ENCODE measurements at places on chromosomes 1 and 21.

DNA sequence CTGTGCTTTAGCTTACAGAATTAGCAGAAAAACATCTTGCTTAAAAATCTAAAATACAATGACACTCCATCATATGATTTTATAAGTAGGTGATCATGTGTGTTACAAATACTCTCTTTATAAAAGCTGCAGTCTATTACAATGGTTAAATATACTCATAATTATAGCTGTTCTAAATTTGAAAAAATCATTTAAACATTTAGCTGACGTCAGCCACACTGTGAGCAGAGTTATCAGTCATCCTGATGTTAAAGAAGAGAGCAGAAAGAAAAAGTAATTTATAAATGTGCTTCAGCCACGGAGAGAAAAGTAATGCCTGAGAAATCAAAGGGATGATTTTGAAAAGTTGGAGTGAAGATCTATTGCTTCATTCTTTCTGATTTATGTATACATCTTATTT lies 1325.9 kb upstream of the B3GALT2 start:
- DNase-seq = no peak

GRCh38 chr1:84117868-84118267 lies 26.2 kb upstream of the PRKACB start:
- DNase-seq = peak; percentile 83

GRCh38 chr1:88117597-88117996 lies 566.5 kb upstream of the PKN2 start:
- DNase-seq = no peak

GRCh38 chr1:53681977-53682685 lies 56.8 kb downstream of the GLIS1 start:
- DNase-seq = peak; percentile 39

- DNase-seq = peak; percentile 19
Observed at GRCh38 chr1:89809556-89809955, 11.3 kb upstream of the LRRC8D start.

DNA sequence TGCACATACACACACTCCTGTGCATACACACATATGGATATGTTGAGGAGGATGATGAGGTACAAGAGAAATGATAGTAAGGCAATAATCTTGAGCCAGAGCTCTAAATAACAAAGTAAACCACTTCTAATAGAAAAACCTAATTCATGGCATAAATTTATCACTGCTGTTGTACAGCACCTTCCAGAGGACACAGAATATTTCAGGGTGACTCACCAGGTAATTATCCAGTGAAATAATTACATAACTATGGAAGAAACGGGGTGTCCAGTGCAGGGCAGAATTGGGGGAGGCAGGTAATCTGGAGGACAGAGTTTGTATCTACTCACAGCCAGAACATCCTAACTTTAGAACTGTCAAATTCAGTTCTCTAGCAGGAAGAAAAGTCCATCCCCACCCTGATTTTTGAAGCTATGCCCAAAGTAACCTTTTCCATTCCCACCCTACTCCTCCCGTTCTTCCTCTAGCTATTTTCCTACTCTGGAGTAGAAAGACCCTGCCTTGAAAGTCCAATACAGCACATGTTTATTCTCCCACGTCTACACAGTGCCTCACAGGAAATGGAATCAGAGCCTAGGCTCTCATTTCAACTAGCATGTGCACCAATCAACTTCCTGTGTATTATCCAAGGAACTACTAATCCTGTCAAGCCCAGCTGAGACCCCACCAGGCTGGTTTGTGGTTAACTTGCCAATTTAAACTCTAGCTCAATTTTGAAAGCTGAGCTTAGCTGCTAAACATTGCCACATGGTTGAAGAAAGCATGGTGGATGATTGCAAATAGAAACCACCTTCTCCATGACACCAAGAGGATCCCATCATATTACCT lies 96.6 kb downstream of the PTPN14 start:
- DNase-seq = peak; percentile 91

GRCh38 chr1:157704878-157705277 lies 4.3 kb upstream of the FCRL3 start:
- DNase-seq = no peak

GRCh38 chr1:181398544-181398943 lies 84.8 kb upstream of the CACNA1E start:
- no peak for DNase-seq

DNA sequence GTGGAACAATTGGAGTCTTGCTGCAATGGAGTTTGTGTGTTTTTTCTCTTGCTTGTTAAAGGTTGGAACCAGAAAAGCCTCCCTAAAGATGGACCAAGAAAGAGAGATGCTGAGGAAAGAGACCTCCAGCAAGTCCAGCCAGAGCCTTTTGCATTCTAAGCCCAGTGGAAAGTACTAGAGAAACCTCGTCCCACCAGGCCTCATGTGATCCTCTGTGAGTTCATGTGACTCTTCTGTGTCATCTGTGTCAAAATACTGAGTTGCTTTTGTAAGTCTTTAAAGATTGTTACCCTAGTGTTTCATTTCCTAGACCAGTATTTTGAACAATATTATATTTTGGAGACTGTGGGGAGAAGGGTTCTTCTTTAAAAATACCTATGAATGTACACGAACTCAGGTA lies 12.5 kb upstream of the EFHD2 start:
- DNase-seq = no peak

GRCh38 chr1:231517076-231517475 lies 11.4 kb upstream of the TSNAX start:
- no peak for DNase-seq

DNA sequence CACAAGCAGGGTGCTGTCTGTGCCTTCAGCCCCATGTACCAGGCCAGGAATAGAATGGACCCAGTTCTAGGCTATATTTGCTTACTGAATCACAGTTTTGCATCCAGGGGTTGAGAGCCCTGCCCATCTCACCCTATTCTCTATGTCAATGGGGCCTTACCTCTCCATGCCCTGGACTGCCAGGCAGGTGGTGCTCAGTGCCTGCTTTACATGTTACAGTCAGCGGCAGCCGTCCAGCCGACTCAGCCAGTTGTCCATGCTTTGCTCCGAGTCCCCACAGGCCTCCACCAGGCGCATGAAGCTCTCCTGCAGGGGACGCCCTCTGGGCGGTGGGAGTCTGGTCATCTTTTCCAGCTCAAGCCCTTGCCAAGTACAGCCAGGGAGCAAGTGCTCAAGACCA lies 12.2 kb upstream of the FAM167B start:
- DNase-seq = no peak

GRCh38 chr1:176691251-176692228 lies 228.6 kb downstream of the PAPPA2 start:
- peak; percentile 57 for DNase-seq

DNA sequence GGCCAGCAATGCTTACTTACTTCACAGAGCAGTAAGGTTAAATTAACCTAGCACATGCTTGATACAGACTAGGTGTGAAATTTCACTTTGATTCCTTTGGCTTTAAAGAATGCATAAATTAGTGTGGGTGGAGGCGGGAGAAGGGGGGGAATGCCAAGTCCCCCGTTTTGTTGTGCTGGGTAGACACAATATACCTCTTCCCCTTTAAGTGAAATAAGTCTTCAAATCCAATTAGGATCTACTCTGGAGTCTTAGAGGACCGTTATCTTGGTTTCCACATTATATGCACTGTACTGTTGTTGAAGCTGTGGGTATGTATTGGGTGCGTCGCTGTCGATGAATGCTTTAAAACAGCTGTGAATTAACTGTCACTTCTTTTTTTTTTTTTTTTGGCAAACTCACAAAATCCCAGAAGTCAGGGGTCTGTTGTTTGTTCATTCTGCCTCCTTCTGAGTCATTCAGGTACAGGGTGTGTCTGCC lies 1.6 kb upstream of the S1PR1 start:
- DNase-seq = peak; percentile 7

DNA sequence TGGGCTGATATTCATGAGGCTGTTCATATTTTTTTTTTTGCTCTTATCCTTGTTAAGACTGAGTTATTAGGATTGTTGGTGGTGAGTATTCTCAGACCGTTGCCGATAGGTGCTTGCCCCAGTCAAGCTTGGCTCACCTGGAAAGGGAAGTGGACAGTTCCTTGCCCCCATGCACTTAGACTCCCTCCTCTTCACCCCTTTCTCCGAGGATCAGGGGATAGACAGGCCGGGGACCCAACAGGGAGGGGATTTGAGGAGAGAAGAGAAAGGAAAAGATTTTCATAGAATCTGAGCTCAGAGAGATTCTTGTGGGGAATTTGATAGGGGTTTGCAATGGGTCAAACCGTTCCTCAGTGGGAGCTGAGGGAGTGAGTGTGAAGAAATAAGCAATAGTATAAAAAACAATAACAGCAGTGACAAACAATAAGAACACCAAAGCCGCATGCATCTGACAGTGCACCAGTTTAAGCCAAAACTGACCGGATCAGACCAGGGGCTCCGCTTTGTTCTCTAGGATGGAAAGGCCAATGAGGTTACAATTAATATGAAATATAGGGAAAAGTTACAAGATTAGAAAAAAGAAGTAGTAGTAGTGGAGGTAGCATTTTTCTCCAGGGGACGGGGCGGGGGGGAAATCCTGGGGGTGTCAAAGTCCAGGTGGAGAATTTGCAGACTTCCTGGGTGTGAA lies 8.9 kb downstream of the PAX7 start:
- no peak for DNase-seq

All from fibroblast of upper back skin (primary cell).